NCI-H1694 treated with DMSO at 0.1 percent for 48 hours (cell line): ENCODE measurements at places on chromosomes 1 and 21.

GRCh38 chr1:47317841-47318240 is 3.9 kb upstream of the STIL start:
- no peak for DNase-seq

GRCh38 chr1:164958982-164959768 is 397.3 kb downstream of the LMX1A start:
- no peak for DNase-seq

- no peak for DNase-seq
Measured at GRCh38 chr21:44428281-44428960, 26.9 kb upstream of the LRRC3 start.

DNA sequence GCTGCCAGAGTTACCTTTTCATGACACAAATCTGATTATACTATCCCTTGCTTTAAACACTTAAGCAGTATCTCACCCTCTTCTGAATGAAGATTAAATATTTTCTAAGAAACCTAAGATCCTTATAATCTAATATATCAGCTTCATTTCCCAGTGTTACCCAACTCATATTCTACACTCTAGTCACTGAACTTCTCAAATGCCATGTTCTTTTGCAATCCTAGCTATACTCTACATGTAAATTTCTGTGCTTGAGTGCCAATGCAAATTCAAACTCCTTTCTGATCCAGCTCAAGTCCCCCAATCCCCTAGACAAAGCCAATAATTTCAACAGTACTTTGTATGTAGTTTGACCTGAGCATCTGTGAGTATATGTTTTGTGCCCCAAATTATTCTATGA is 293.9 kb downstream of the SDCCAG8 start:
- DNase-seq: no peak

DNA sequence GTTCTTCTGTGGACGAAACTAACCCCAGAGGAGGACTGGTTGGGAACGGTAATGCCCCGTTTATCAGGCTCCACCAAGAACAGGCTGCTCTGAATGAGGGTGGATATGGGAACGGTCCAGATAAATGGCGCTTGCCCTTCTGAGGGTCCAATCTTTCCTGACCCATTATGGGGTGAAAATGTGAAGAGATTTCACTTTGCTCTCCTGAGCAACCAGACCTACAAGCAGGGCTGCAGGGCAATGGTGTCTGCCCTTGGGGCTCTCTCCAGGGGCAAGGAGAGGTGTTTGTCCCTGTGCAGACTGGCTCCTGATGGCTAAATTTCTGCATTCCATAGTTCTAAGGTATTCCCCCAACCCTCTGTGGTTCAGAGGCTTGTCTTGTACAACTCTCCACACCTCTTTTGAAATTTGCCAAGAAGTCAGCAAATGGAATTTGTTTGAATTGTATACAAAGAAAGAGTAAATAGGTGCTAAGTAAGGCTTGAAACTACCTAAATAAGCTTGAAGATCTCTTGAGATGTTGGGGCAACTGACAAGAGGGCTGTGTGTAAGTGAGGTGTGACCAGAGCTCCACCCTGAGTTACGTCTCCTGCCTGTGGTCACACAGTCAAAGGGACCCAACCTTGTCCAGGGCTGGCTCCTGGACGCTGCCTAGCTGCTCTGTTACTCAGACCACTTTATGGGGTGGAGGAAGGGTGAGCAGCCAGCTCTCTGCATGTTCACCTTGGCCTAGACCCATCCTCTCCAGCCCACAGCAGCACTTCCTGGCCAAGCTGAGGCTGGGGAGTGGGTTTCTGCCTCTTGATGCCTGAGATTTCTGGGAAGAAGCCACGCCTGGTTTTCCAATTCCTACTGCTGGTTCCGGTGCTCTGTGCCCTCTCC is 24.8 kb downstream of the SLC2A1 start:
- no peak for DNase-seq

GRCh38 chr1:65407877-65408276 is 12.6 kb upstream of the LEPR start:
- no peak for DNase-seq

- DNase-seq: no peak
Measured at GRCh38 chr1:177923441-177923840, 46.4 kb downstream of the SEC16B start.

- no peak for DNase-seq
Measured at GRCh38 chr1:209643285-209644020, 8.8 kb downstream of the LAMB3 start.

DNA sequence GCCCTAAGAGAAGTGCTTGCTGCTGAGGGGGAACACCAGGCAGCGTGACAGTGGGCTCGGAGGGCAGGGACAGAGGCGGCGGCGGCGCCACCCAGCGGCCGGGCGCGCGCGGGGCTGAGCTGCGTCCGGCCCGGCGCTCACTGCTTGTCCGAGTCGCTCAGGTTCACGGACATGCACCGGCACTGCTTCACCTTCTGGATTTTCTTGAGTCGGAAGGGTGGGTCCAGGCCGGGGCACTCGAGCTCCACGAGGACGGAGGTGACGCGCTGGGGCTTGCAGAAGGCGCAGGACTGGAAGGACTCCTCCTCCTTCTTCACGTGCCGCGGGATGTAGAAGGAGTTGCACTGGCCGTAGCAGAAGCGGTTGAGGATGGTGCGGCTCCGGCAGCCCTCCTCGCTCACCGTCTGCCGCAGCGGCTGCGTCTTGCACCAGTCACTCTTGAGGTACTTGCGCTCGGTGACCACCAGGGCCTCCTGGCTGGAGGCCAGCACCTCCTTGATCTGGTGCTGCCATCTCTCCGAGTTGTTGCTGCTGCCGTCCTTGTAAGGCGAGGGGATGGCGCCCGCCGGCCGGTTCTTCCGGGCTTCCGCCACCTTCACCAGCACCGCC is 119.0 kb downstream of the GREM2 start:
- no peak for DNase-seq

GRCh38 chr1:109769330-109770078 is 5.8 kb upstream of the EPS8L3 start:
- no peak for DNase-seq

- no peak for DNase-seq
Measured at GRCh38 chr21:25952306-25952705, 217.5 kb downstream of the GABPA start.

GRCh38 chr1:152926091-152926490 is 17.7 kb downstream of the IVL start:
- no peak for DNase-seq

- DNase-seq: no peak
Measured at GRCh38 chr1:59293849-59294248, 3.0 kb upstream of the FGGY start.

DNA sequence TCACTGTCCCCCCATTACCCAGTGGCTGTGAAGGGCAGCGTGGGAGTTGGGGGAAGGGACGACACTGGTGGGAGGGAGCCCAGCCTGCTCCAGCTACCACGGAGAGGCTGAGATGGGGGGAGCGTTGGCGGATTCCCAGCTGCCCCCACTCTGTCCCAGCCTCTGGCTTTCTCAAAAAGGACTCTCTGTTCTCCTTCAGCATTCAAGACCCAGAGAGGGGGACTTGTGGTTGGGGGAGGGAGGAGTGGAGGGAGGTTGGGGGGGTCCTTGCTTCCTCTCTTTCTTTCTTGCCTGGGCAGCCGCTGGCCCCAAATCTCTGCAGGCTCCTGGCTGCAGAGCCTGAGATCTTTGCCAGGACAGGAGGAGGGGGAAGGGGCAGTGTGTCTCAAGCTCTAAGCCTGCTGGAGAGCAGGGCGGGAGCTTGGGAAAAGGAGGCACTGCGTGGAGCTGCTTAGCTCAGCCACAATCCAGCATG is 2.2 kb downstream of the ATP1A2 start:
- no peak for DNase-seq

DNA sequence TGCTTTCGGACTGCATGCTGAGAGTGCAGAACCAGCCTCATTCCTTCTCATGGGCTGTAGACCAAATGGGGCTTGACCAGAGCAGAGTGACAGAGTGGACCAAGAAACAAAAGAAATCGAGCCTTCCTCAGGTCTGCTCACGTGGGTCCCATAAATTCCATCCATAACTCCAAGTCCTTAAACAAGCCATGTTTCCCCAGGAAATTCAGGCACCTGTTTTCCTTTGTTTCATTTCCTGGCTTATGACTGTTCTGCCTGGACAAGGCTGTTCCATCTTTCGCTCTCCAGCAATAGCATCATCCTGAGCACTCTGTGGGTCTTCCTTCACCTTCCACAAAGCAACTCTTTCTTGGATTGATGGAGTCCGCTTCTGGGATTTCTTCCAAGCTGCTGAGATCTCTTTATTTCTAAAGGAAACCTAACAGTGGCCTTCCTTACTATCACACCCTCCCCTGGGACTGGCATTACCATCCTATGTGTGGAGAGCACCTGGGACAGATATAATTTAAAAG is 63.9 kb downstream of the LAMC2 start:
- no peak for DNase-seq

- no peak for DNase-seq
Measured at GRCh38 chr1:107810291-107810951, 154.6 kb downstream of the VAV3 start.

GRCh38 chr1:157574836-157575235 is 22.5 kb upstream of the FCRL5 start:
- no peak for DNase-seq

GRCh38 chr1:180751921-180752320 is 120.1 kb downstream of the XPR1 start:
- DNase-seq: no peak

- no peak for DNase-seq
Measured at GRCh38 chr1:23422941-23423340, 1.6 kb downstream of the TCEA3 start.

DNA sequence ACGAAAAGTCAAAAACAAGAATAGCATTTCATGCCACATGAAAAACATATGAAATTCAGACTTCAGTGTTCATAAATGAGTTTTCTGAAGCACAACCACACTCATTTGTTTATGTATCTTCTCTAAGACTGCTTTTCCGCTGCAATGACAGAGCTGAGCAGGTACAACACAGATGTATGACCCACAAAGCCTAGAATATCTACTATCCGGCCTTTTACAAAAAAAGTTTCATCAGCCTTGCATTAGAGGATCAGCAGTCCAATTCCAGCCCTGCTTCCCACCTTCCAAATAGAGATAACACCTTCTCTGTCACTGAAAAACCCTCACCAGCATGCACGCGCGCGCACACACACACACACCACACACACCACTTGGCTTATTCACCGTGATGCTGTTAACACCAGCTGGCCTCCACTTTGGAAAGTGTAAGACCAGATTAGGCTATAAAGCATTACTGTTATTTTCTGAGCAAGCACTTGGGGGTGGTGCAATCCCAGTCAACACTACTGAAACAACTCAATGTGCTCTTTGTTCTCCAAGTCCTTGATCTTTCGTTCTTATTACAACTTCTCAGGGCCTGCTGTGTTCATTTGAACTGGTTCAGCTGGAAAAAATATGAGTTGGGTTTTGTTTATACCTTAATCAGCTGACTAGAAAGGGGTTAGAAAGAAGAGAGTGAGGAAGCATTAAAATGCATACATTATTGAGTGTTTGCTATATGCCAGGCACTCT is 90.0 kb downstream of the GLUL start:
- peak; percentile 84 for DNase-seq

GRCh38 chr1:185245466-185245865 is 71.6 kb downstream of the IVNS1ABP start:
- no peak for DNase-seq

GRCh38 chr1:63128556-63128955 is 193.8 kb upstream of the FOXD3 start:
- no peak for DNase-seq

- no peak for DNase-seq
Measured at GRCh38 chr1:18951818-18952391, 4.6 kb downstream of the IFFO2 start.

DNA sequence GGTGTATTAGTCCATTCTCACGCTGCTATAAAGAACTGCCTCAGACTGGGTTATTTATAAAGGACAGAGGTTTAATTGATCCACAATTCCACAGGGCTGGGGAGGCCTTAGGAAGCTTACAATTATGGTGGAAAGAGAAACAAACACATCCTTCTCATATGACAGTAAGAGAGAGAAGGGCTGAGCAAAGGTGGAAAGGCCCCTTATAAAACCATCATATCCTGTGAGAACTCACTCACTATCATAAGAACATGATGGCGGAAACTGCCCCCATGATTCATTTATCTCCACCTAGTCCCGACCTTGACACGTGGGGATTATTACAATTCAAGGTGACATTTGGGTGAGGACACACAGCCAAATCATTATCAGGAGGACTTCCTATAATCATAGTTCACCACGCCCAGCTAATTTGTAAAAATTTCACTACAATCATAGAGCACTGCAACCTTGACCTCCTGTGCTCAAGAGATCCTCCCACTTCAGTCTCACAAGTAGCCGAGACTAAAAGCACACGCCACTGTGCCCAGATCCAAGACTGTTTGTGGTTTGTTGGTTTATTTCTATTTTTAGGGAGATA is 164.9 kb downstream of the RERE start:
- no peak for DNase-seq

GRCh38 chr1:17308593-17308992 is 596 bp downstream of the PADI4 start:
- no peak for DNase-seq

DNA sequence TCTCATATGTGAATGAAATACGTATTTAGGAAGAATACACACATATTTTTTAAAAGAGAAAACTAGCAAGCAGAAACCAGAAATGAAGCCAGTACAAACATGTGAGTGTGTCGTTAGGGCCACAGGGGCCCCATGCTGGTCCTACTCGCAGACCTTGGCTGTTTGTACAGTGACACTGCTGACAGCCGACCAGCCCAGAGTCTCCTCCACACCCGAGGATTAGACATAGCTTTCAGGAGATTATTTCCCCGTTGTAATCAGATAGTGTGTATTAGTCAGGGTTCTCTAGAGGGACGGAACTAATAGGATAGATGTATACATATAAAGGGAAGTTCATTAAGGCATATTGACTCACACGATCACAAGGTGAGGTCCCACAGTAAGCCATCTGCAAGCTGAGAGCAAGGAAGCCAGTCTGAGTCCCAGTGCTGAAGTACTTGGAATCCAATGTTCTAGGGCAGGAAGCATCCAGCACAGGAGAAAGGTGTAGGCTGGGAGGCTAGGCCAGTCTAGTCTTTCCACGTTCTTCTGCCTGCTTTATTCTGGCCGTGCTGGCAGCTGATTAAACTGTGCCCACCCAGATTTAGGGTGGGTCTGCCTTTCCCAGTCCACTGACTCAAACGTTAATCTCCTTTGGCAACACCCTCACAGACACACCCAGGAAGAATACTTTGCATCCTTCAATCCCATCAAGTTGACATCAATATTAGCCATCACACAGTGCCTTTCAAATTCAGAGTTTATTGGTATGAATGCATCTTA is 51.2 kb downstream of the DIP2A start:
- DNase-seq: no peak

DNA sequence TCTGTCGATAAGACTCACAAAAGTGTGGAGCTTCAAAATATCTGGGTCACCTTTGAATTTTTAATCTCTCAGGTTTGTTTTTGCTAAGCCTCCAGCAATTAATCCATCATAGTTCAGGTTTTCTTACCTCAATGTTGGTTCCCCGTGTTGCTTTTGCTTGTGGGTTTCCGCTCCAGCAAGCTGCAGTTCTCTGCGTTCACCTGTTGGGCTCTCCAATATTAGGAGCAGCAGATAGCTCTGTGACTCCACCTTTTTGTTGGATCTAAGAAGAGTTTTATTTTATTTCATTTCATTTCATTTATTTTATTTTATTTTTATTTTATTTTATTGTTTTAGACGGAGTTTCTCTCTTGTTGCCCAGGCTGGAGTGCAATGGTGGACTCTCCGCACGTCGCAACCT is 335.5 kb downstream of the COL11A1 start:
- DNase-seq: no peak

- DNase-seq: no peak
Measured at GRCh38 chr1:91757763-91758460, 128.0 kb downstream of the TGFBR3 start.
